ENCODE measurements at places on chromosomes 13 and 19.
A peak's percentile ranks its signal among the peaks of the same experiment; 100 is the strongest.

GRCh38 chr19:42191855-42192254 lies 25.6 kb downstream of the DEDD2 start:
- H3K4me3 ChIP-seq: no peak overlapping the region
- no peaks in the 10 kb centered on the region for H3K27me3 ChIP-seq
- H3K27ac ChIP-seq: no peak overlapping the region
- no peak for DNase-seq

- no peak for DNase-seq
- no peaks in the 10 kb centered on the region for H3K36me3 ChIP-seq
- H3K4me1 ChIP-seq: no peaks in the 10 kb centered on the region
- no peaks in the 10 kb centered on the region for H3K27me3 ChIP-seq
- H3K4me3 ChIP-seq: no peak overlapping the region
Measured at GRCh38 chr19:33740811-33741396, 55.8 kb upstream of the KCTD15 start.

- no peak overlapping the region for H3K4me3 ChIP-seq
- H3K27ac ChIP-seq: no peak overlapping the region
- peaks cover 5% of the 10 kb centered on the region for H3K4me1 ChIP-seq
- peaks cover 20% of the 10 kb centered on the region for H3K36me3 ChIP-seq
- H3K27me3 ChIP-seq: no peaks in the 10 kb centered on the region
Measured at GRCh38 chr19:42290523-42291434, 11.2 kb upstream of the PRR19 start.

DNA sequence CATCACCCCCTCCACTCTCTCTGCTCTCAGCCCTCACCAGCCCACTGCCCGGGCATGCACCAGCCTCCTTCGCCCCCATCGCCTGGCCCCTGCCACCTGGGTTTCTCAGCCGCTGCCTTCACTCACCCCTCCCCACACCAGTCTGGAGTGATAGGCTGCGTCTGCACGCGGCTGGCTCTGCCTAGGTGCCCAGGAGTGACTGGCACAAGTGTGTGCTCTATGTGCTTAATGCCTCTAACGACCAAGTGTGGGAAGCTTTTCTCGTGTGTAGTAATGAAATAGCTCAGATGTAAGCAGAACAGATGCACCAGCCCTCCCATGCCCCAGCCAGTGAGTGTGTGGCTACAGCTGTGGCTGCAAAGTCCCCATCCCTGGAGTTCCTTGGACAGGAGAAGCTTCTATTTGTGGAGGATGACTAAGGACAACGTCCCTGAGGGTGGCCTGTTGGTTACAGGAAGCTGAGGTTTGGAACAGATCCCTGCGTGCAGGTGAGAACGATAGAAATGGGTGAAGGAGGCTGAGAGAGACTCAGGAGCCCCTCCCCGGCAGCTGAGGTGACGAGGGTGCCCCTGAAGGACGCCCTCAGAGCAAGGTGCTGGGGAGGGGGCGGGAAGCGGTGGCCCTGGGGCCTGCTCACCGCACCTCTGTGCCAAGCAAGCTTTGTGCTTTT lies 35.6 kb downstream of the ATP11A start:
- H3K4me3 ChIP-seq: no peak overlapping the region
- no peaks in the 10 kb centered on the region for H3K36me3 ChIP-seq
- no peaks in the 10 kb centered on the region for H3K27me3 ChIP-seq
- DNase-seq: no peak
- H3K4me1 ChIP-seq: peaks cover 14% of the 10 kb centered on the region

- H3K36me3 ChIP-seq: no peaks in the 10 kb centered on the region
- no peak overlapping the region for H3K27ac ChIP-seq
- no peak overlapping the region for H3K4me3 ChIP-seq
- no peaks in the 10 kb centered on the region for H3K27me3 ChIP-seq
Measured at GRCh38 chr13:43939086-43939485, 59.4 kb downstream of the LACC1 start.

DNA sequence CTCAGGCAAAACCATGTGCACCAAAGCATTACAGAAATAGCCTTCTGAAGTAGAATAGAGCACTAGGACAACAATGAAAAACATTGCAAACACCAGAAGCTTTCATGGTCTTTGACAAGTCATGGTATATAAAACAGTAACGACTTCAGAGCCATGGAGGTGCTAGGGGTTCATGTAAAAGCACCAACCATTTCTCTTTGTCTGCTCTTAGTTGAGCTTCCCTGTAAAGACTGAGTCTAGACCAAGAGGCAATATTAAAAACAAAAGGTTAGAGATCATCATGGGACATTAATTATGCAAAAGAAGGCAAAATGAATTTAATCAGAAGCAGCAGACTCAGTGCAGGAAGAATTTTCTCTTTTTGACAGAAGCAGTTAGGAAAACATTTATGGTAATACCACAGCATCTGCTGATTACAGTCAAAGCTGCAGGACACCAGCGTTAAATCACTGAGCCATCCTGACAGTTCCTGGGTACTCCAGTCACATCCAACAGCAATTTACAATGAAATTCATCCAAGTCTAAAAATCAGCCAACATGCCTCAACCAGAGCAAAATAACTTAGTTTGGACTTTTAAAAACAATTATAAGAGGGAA lies 476.8 kb downstream of the DIAPH3 start:
- H3K4me1 ChIP-seq: no peaks in the 10 kb centered on the region
- H3K4me3 ChIP-seq: no peak overlapping the region
- H3K27ac ChIP-seq: no peak overlapping the region
- no peak for DNase-seq
- H3K27me3 ChIP-seq: no peaks in the 10 kb centered on the region

GRCh38 chr19:13163609-13164342 lies 13.6 kb downstream of the IER2 start:
- no peaks in the 10 kb centered on the region for H3K27me3 ChIP-seq
- DNase-seq: peak; percentile 20
- peaks cover 86% of the 10 kb centered on the region for H3K4me1 ChIP-seq

DNA sequence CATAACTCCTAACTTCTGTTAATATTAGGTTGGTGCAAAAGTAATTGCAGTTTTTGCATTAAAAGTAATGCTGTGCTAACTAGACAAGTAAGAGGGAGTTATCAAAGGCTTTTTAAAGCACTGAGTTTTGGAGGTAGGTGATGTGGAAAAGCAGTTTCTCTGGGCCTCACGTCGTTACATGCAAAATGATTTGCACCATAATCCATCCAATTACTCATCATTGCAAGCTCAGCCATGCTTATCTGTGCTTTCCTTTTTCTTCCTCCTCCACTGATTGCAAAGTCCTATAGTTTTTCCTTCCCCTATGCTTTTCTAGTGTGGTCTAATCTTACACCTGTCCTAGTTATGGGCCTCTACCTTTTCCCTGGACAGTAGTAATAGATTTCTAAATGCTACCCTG lies 35.4 kb upstream of the INTS6 start:
- no peaks in the 10 kb centered on the region for H3K4me1 ChIP-seq
- no peaks in the 10 kb centered on the region for H3K27me3 ChIP-seq
- no peak overlapping the region for H3K27ac ChIP-seq
